AG09309 (cell line): ENCODE measurements at places on chromosomes 2 and 18.
A peak's percentile ranks its signal among the peaks of the same experiment; 100 is the strongest.

DNA sequence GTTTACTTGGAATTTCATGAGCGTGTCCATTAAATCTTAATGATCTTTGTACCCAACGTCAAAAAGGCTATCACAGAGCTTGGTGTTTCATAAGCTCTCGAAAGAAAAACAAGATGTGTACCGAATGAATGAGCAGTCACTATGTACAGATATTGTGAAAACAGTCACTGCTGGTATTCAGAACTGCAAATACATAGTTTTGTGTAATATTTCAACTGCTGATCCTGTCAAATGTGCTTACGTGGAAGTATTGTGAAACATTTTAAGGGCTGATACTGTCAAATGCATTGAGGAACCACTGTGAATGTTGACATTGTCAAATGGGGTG is 184.2 kb upstream of the KLHL29 start:
- DNase-seq: no peak

- DNase-seq: no peak
Measured at GRCh38 chr2:159150280-159150746, 136.2 kb downstream of the WDSUB1 start.

DNA sequence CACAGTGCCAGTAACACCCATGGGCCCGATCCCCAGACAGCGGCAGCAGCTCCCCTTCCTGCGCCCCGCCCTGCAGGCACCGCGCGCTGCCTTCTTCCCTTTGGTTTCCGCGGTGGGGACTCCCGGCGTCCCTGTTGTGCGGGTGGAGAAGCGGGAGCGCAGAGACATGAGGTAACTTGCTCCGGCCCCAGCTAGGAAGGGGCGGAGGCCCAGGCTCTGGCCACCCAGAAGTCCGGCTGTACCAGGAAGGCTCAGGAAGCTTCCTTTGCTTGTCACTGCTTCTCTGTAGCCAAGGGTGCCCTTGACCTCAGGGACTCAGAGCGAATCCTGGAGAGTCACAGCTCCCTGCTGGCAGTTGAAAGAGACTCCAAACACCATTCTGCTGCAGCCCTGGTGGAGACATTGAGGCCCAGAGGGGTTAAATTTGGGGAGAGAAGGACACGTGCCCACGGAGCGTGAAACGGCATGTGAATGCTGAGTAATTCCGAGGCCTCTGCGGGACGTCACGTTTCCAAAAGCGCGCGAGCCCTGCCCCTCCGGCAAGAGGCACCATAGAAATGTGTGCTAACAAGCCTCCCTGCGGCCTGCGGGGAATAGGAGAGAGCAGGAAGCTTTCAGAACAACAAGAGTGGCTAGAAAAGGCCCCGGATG is 6.7 kb upstream of the ADCY3 start:
- DNase-seq: no peak

GRCh38 chr2:120858361-120859106 is 122.9 kb downstream of the GLI2 start:
- DNase-seq: no peak

- DNase-seq: no peak
Measured at GRCh38 chr2:27802547-27802946, 31.0 kb downstream of the MRPL33 start.

DNA sequence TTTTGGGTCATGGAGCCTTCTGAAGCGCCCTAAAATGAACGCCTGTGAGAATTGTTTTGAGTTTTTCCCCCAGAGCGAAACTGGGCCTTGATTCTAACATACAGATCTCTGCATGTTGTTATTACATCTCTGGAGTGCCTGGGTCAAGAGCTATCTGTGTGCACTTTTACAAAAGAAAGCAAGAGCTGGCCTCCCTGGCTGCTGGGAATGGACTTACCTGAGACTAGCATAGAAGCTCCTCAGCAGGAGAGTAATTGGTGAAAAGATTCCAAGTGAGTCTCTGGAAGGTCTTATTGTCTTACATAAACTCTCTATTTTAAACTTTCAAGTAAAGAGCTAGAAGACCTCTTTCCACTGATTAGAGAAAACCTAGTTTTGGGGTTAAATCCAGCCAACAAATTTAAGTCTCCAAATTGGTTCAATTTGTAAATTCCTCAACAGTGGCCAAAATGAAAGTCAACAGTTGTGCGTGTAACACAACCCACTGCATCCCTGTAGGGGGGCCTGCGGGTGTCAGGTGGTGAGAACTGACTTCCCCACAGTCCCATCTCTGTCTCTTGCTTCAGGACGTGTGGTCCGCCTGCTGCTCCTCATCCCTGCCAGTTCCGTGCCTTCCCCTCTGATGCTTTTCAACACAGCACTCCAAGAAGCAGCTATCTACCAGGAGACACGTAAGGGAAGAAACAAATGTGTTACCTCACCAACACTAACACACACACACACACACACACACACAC is 206.1 kb downstream of the SH3BP4 start:
- DNase-seq: no peak

GRCh38 chr18:76472829-76473228 is 22.2 kb downstream of the ZNF516 start:
- no peak for DNase-seq

DNA sequence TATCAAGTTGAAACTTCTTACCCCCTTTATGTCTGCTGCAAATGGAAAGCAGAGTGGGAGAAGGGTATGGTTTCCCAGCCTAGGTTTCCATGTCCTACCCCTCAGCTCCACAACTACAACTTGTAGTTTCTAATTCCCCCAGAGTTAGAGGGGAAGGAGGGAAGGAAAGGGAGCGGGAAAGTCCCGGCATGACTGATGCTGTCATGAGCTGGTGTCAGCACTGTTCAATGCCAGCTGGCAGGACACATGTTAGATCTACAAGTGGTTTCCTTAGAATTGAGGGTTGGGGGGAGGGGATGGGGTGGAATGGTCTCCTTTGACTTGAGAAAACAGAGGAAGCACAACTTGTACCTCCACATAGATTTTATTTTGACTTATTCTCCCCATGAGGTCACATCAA is 194.0 kb downstream of the MBD2 start:
- DNase-seq: no peak

- DNase-seq: no peak
Measured at GRCh38 chr2:137677466-137677865, 286.8 kb upstream of the HNMT start.

DNA sequence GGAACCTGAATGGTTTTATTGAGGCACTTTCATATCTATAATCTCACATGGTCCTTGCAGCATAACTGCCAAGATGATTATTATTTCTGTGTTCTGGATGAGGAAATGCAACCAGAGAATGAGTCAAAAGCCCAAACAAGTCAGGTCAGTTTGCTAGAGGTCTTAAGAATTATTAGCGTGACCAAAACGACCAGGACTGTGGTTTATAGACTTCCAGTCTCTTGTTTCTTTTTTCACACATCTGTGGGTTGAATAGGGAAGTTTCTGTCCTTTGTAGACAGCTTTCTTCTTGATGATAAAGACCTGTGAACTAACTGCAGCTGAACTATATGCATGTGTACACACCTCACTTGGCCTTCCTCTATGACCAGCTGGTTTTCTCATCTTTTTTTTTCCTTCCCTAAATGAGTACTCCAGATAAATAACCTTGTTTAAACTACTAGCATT is 13.9 kb downstream of the ADAM23 start:
- DNase-seq: no peak

GRCh38 chr18:26429535-26430226 is 118.7 kb downstream of the KCTD1 start:
- peak; percentile 62 for DNase-seq

DNA sequence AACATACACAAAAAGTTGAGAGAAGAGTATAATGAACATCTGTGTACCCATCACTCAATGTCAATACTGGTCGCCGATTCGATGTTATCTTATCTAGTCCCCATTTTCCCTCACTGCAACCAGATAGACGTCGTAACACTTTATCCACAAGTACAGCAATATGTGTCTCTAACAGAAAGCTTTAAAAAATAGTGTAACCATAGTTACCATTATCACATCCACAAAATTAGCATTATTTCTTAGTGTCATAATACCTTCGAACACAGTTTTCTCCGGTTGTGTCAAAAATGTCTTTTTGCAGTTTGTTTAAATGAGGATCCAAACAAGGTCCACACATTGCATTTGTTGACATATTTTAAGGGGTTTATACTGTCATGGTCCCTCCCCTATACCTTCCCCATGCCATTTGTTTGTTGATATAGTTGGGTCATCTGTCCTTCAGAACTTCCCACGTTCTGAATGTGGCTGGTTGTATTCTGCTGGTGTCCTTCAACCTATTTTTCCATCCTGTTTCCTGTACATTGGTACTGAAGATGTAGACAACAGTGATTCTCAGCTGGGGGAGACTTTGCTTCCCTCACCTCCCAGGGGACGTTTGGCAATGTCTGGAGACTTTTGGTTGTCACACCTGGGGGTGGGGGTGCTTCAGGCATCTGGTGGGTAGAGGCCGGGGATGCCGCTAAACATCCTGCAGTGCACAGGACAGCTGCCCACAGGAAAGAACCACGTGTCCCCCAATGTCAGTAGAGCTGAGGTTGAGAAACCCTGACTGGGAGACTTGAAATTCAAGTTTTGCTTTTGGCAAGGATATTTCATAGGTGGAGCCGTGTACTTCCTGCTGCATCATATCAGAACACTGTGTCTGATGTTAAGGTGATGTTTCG is 72.7 kb upstream of the SPRED2 start:
- DNase-seq: no peak

DNA sequence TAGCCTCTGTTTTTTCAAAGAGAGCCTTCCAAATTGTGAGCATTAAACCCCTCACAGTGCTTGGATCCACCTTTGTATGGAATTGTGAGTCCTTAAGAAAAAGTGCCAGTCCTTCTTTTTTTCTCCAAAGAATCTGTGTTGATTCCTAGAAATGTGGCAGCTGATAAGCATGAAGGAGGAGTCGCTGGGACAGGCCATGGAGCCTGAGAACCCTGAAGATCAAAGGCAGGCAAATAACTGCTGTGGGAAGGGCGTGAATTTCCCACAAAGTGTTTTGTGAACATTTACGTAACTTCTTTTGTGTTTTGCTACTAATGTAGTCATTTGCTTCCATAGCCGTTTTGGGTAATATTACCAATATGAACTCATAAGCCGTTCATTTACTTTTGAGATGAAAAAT is 27.7 kb upstream of the CHMP1B start:
- DNase-seq: no peak

DNA sequence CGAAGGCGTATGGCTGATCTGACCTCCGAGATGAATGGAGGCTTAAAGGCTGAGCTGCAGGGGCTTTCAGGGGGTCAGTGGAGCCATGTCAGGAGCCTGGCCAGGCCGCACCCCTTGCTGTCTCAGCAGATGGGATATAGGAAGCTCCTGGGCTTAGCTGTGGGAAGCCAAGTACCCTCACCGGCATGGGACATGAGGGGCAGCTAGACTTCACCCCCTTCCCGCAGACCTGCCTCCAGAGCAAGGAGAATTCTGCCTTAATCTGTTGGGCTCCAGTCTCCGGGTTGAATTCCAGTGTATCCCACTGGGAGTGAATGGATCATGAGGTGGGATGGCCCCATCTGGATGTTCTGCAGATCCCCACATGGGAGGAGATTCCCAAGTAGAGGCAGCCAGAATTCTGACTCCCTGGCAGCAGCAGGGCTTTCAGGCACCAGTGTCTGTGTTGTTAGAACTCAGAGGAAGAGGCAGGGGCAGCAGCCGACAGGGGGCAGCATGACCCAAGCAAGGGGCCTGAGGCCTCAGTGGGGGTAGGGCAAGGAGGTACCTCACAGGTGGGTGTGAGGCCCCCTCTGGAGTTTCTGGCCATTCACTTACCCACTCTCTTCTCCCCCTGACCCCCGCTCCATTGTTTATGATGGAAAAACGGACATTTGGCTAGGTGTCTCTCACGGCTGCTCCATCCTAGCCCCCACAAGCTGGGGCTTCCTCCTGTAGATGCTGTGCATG is 19.1 kb downstream of the CAPG start:
- DNase-seq: no peak
